NCI-H2171 treated with DMSO at 0.1 percent for 48 hours (cell line): ENCODE measurements at places on chromosomes 5 and 9.

GRCh38 chr5:58380655-58381054 lies 79.2 kb downstream of the PLK2 start:
- DNase-seq: no peak

GRCh38 chr9:129278391-129279237 lies 100.6 kb upstream of the IER5L start:
- DNase-seq: peak; percentile 96

- DNase-seq: no peak
Observed at GRCh38 chr5:35229076-35230037, 930 bp downstream of the PRLR start.

DNA sequence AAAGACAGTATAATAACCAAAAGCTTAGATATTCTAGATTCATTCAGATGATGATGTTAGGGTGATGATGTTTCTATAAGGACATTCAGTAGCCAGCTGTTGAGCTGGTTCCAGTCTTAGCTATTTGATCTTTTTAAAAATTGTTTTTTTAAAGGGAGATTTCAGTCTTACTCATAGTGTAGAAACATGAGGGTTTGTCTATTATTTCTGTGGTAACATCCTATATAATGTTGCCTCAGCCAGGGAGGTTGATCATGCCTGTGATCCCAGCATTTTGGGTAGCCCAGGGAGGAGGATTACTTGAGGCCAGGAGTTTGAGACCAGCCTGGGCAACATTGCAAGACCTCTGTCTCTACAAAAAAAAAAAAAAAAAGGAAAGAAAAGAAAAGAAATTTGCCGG lies 167.8 kb downstream of the DOCK2 start:
- DNase-seq: no peak

GRCh38 chr5:102286476-102286875 lies 9.6 kb downstream of the SLCO4C1 start:
- no peak for DNase-seq

GRCh38 chr9:106868565-106868964 lies 5.6 kb downstream of the ZNF462 start:
- DNase-seq: no peak

- DNase-seq: peak; percentile 26
Observed at GRCh38 chr5:111158105-111158744, 66.0 kb upstream of the CAMK4 start.

- DNase-seq: no peak
Observed at GRCh38 chr9:35106343-35106730, 3.4 kb upstream of the STOML2 start.

DNA sequence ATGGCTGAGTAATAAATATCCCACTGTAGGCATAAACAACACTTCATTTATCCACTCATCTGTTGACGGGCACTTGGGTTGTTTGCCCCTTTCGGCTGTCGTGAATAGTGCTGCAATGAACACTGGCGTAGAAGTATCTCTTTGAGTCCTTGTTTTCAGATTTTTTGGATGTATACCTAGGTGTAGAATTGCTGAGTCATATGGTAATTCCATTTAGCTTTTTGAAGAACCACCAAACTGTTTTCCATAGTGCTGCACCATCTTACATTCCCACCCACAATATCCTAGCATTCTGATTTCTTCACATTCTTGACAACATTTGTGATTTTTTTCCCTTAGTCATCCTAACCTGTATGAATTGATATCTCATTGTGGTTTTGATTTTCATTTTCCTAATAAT lies 109.0 kb downstream of the NXNL2 start:
- no peak for DNase-seq

DNA sequence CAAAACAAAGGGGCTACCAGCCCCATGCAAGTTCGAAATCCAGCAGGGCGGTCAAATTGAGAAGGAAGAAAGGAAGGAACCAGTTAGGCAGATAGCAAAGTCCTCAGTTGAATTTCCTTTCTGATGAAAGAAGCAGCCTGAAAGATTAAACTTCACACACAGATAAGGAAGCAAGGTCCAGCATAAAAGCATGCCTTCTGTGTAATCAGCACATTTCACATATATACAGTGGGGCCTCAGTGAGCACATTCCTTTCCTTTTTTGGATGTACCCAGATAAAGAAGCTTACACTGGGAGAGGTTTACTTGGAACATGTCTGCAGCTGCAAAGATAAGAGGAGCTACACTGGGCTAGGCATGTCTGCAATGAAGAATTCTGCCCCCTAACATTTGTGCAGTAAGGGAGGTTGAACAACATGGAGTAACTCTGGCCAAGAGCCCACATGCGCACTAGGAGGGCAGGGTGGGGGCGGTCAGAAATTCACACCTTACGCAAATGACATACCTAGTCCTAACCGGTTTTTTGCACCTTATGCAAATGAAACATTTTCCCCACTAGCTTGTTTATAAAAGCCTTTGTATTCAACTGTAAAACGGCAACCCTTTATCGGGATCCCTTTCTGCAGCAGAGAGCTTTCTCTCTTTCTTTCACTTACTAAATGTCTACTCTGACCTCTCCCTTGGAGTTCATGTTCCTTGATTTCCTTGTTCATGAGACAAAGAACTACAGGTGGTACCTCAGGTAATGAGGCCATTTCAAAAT lies 149.7 kb upstream of the FBXL17 start:
- no peak for DNase-seq

DNA sequence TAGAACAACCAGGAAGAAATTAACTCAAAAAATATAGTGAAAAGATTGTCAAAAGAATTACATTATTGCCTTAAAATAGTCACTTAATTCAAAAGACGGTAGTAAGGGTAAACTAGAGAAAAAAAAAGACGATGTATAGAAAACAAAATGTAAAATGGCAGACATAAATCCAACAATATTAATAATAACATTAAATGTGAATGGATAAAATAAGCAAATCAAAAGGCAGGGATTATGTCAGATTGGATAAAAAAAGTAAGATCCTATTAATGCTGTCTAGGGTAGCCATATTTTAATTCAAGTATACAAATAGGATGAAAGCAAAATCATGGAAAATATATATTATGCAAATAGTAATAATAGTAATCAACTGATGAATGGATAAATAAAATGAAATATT lies 134.0 kb upstream of the ADCY2 start:
- no peak for DNase-seq

DNA sequence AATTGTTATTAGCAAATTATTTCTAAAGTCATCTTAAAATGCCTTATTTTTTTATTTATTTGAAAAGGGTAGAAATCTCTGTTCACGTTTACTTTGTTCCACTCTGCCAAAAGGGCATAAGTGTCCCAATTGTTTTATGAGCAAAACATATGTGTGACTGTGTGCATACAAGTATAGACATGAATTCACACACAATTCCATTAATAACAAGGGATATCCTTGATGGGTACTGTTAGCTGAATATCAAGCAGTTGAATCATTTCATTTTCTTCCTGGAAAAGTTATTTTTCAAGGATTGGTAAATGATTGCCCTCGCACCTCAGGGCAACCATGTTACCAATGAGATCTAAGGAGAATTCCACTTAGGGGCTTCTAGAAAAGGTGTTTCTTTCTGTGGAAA lies 92.1 kb upstream of the TAF11L2 start:
- no peak for DNase-seq

- no peak for DNase-seq
Observed at GRCh38 chr9:135830496-135830895, 76.8 kb downstream of the CAMSAP1 start.

- no peak for DNase-seq
Observed at GRCh38 chr9:132078699-132079356, 839 bp downstream of the MED27 start.
